ENCODE measurements at places on chromosomes 13 and 19.
A peak's percentile ranks its signal among the peaks of the same experiment; 100 is the strongest.

DNA sequence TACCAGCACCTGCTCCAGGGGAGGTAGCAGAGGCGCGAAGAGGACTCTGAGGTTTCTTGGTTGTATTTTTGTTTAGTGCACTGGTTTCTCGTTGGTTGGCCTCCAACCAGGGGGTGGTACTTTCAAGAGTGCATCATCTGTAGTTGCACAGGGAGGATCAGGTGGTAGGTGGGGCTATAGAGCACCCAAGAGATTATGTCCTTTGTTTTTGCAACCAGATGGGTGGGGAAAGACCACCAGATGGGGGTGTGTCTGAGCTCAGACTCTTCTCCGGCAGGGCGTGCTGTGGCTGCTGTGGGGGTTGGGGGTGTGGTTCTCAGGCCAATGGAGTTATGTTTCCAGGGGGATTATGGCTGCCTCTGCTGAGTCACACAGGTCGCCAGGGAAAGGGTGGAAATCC, 254.4 kb upstream of the KLF12 start:
- no peak for DNase-seq

- no peak for DNase-seq
These were observed 22.5 kb downstream of the CAB39L start for GRCh38 chr13:49421391-49421790.

- DNase-seq: peak; percentile 91
These were observed 11.9 kb downstream of the EFNB2 start for GRCh38 chr13:106523576-106523975.

DNA sequence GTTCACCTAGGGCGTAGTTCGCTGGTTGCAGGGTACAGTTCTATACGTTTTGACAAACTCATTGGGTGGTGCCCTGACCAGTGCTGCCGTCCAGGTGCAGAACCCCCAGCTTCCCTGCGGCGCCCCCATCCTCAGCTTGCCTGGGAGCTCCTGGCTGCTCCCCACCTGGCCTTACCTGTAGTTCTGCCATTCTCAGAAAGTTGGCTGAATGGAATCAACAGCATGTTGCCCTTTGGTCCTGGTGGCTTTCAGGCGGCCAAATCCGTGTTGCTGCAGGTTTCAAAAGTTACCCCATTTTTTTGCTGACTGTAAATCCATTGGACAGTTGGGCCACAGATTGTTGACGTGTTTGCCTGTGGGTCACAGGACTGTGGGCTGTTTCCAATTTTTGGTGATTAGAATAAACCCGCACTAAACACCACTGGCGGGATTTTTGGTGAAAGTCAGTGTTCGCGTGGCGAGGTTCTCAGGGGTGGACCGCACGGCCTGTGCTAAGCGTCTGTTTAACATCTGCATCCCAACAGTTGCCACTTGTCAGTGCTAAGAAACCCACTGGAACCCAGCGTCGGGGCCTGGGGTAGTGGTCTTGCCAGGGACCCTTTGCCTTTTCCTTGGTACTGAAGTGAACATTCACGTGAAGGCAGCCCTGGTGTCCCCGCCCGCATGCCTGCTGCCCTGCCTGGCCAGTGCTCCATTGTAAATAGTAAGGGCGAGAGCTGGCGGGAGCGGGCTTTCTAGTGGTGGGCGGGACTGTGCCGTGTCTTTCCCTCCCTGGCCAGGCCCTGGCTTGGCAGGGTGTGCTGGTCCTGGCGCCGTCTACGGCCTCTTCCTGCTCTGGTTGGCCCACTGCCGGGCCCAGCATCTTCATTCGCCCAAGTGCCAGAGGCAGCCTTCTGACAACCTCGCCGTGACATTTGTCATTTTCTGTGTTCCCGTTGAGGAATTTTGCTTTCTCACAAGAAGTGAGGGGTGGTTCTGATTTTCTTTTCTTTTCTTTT, 3.3 kb downstream of the DOT1L start:
- DNase-seq: peak; percentile 74

GRCh38 chr19:5367530-5368133, 27.0 kb upstream of the PTPRS start:
- DNase-seq: no peak

DNA sequence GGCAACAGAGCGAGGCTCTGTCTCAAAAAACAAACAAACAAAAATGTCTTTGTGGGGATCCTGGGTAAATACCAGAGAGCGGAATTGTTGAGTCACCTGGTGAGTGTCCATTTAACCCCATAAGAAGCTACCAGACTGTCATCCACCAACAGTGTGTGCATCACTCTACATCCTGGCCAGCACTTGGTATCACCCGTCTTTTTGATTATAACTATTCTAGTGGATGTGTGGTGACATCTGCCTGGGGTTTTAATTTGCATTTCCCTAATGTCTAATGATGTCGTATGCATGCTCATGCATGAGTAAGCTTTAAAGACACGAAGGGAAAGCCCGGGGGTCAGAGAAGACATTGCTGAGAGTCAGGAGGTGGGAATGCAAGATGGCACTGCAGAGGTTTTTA, 126.7 kb upstream of the MRI1 start:
- DNase-seq: no peak

- DNase-seq: no peak
These were observed 24.0 kb downstream of the STARD13 start for GRCh38 chr13:33261387-33262061.

GRCh38 chr19:52492994-52493470, 34.4 kb upstream of the ZNF808 start:
- no peak for DNase-seq

- DNase-seq: no peak
These were observed 527.1 kb downstream of the UQCRFS1 start for GRCh38 chr19:28685802-28686201.

DNA sequence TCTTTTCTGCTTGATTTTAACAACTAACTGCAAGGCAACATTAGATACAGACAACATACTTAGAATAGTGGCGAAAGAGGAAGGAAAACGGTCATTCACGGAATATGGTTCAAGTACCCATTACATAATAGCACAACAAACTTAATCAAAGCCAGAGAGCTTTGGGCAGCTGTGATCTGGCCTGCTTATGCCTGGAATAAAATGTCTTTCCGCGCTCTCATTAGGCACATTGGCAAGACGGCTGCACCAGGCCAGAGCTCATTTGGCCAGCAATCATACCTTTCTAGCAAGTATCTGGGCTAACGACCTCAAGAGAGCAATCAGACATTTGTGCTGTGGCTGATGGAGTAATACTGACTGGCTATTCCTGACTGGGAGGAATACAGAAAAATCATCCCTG, 112.8 kb downstream of the NALCN start:
- no peak for DNase-seq

DNA sequence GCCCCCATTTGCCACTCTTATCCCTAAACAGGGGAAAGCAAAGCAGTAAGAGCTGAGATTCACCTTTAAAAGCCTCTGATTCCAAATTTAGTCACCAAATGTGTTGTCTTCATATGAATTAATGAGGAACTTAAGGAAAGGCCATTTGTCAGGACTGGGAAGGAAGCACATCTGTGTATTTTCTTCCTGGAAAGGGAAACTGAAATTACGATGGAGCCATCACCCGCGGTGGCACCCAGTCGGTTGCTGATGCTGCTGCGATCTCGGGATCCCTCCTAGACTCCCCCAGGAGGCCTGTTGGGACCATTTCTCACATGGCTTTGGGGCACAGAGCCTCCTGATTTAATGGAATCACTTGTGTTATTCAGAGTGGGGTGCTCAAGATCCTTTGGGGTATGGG, 7.4 kb upstream of the IL4I1 start:
- DNase-seq: no peak

DNA sequence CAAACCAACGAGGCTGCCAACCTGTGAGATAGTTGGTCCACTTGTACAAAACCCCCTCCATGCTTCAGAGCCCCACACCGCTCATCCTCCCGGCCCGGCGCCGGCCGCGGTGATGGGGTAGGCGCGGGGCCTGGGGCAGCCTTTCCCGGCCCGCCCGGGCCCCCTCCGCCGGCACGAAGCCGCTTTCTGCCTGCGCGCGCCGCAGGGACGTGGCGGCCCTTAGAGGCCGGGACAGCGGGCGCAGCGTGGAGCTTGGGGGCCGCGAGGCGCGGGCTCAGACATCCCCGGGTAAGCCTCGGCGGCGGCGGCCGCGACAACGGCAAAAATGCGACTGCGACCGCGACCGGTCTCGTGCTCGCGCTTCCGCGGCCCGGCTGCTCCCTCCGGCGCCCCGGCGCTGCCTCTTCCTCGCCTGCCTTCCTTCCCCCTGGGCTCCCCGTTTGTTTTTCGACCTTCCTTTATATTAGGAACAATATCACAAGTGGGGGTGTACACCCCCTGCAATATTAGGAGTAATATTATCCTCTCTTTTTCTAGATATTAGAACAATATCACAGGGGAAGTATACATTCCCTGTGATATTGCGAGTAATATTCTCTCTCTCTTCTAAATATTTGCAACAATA, 53.9 kb upstream of the CEACAM21 start:
- DNase-seq: no peak

GRCh38 chr19:51318687-51319648, 7.5 kb downstream of the IGLON5 start:
- DNase-seq: no peak

- no peak for DNase-seq
These were observed 56.1 kb upstream of the SERPINE3 start for GRCh38 chr13:51283371-51283770.

GRCh38 chr13:51229731-51230130, 7.5 kb downstream of the FAM124A start:
- DNase-seq: no peak

GRCh38 chr13:113560645-113561416, 23.7 kb upstream of the TFDP1 start:
- DNase-seq: no peak

GRCh38 chr13:59879281-59879680, 284.4 kb downstream of the DIAPH3 start:
- DNase-seq: no peak

DNA sequence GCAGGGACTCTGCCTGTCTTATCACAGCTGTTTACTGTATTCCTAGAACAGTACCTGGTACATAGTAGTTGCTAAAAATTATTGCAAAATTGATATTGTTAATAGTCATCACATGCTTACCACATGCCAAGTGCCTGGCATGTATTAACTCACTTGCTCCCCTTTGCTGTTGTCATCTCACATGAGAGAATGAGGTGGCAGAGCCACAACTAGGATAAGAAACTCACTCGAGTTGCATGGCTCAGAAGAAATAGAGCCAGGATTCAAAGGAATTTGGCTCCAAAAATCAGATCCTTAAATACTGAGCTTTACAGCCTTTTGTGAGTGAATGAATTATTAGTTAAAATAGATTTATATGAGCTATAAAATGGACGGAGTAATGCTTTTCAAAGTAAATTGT, 42.6 kb downstream of the B3GLCT start:
- DNase-seq: no peak

GRCh38 chr13:26653310-26653709, 95.8 kb downstream of the WASF3 start:
- DNase-seq: no peak

- no peak for DNase-seq
These were observed 5.1 kb downstream of the NOTCH3 start for GRCh38 chr19:15195371-15196334.

- DNase-seq: no peak
These were observed 10.4 kb downstream of the BORCS8 start for GRCh38 chr19:19181488-19181998.

- no peak for DNase-seq
These were observed 66.8 kb downstream of the MRPL57 start for GRCh38 chr13:21243045-21243897.

GRCh38 chr19:16199275-16199932, 1.7 kb downstream of the AP1M1 start:
- no peak for DNase-seq

DNA sequence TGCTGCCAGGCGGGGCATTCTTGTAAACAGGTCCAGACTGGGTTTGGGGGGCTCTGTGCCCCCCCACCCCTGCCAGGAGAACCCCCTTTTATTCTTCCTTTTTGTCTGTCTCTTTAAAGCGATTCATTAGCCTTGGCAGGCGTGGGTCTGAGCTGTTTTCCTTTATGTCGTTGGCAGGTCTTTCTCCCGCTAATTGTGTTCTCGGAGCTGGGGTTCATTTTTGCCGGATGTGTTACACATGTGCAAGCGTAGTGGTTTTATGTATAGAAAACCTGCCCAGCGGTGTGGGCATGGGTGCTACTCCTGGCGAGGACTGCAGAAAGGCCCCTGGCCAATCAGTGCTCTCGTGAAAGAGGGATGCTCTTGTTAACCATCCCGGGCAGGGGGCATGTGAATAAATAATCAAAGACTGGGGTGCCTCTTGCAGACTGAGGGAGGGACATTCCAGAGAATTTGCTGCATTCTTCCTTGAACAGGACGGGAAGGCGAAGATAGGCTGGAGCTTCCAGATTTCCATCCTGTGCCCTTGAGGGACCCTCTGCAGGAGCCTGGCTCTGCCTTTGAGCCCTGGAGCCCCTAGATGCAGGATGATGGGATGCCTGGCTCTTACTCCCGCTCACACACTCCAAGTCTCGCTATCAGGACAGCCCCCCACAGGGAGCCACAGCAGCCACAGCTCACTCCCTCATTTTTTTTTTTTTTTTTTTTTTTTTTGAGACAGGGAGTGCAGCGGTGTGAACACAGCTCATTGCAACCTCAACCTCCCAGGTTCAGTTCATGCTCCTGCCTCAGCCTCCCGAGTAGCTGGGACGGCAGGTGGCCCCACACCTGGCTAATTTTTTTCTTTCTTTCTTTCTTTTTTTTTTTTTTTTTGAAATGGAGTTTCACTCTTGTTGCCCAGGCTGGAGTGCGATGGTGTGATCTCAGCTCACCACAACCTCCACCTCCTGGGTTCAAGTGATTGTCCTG, 14.1 kb downstream of the CARM1 start:
- DNase-seq: no peak

DNA sequence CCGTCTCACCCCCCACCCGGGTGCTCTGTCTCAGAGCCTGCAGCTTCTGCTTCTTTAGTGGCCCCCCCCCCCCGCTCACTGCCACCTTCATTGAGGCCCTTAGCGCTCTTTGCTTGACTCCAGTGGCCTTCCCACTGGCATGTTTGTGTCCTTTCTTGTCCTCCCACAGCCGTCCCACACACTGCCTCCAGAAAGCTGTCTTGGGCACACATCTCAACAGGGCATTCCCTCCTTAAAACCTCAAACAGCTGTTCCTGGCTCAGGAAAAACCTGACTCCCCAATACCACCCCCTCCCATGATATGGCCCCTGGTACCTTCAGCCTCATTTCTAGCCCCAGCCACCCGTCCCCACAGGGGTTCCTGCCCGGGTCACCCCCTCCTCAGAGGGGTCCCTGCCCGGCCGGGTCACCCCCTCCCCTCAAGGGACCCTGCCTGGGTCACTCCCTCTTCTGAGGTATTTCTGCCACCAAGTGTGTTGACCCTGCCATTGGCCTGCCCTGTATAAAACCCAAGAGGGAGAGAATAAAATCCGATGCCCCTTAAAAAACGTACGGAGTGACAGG, 8.9 kb downstream of the B3GLCT start:
- no peak for DNase-seq

DNA sequence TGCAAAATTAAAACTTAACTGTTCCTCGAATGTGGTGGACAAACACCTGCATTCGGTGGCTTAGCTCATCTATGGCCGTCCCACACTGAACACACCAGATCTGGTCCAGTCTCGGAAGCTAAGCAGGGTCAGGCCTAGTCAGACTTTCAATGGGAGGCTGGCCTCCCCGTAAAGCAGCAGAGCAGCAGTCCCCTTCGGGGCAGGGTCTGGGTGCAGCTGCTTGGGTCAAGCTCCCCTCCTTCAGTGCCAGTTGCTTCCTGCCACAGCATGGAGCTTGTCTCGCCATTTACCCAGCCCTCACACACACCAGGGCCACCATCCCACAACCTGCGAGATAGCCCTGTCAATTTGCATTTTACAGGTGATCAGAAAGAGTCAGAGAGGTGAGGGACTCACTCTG, 93.2 kb downstream of the TUBA3C start:
- no peak for DNase-seq

Measured in NCI-H446 treated with DMSO at 0.1 percent for 48 hours (cell line).